ENCODE measurements at places on chromosomes 5 and 9.

DNA sequence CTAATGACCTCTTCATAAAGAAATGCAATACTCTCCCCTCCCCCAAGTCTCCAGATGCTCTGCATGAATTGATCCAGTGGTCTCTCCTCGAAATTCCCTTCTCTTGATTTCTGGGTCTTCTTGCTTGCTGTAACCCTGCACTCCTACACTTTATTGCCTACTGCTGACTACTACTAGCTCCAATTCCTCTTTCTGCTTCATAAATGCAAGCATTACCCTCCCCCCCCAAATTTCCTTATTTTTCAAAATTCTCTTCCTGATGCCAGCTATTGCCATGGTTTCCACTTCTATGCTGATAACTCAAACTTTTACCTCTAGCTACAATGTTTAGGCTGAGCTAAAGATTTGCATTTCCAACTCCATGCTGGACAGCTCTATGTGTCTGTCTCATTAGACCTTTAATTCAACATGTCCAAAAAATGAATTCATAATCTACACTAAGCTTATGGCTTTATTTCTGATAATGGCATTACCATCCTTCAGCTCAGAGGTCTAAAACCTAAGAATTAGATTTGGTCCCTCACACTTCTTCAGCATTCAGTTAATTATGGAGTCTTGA is 1.4 kb downstream of the ZBTB26 start:
- no peak for DNase-seq

DNA sequence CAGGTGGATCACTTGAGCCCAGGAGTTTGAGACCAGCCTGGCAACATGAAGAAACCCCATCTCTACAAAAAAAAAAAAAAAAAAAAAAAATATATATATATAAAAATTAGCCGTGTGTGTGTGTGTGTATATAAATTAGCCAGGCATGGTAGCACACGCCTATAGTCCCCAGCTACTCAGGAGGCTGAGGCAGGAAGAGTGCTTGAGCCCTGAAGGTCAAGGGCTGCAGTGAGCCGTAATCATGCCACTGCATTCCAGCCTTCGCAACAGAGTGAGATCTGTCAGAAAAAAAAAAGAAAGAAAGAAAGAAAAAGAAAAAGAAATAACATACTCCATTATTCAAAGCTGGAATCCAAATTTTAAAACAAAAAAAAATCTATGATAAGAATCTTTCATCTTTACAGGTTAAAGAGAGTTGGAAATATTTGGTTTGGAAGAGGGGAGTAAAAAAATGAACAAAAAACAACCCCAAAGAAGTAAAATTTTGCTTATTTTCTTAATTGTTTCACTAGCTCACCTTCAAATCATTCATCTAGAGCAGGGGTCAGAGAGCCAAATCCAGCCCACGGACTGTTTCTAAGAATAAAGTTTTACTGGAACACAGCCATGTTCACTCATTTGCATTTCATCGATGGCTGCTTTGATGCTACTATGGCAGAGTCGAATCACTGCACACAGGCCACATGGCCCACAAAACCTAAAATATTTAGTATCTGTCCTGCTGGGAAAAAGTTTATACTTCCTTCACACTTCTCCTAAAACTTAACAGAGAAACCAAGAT is 109.9 kb downstream of the DROSHA start:
- DNase-seq: no peak

DNA sequence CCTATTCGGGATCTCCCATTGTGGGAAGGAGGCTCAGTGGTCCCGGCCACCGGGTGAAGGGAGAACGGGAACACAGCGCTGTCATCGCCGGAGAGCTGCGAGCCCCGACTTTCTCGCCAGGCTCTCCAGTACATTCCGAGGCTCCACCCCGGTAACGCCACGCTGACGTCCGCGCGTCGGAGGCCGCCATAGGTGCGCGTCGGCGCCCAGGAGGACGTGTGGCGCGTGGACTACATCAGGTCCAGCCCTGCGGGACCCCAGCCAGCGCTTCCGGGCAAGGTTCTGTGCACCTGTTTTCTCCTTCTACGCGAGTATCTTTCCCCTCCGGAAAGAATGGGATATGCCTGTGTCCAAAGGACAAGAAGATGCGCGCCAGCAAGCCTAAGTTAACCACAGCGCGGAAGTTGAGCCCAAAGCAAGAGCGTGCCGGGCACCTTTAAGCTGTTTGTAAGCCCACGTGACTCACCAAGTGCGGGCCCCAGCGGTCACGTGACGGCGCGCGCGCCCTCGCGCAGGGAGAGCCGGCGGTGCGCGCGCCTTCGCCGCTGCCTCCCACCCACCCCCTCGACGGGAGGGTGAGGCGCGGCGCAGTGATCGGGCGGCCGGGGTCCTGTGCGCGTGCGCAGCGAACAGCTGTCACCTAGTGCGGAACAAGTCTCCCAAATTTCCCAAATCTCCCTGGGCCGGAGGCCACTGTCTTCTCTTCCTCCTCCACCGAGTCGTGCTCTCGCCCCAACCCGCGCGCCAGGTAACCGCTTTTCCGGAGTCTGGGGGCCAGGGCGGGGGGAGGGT is at the start of gene KDM4C:
KDM4C (plus strand) TSS at position 518 of the 792 bp plus-strand sequence. CDS start 35,016 bp downstream, outside the sequence.
- DNase-seq: peak; percentile 95

GRCh38 chr5:125877248-125877647 is 546.0 kb upstream of the GRAMD2B start:
- DNase-seq: no peak

GRCh38 chr5:159730285-159730684 is 186.0 kb upstream of the ADRA1B start:
- DNase-seq: no peak

- DNase-seq: no peak
Observed at GRCh38 chr5:74094096-74094781, 468.2 kb downstream of the ARHGEF28 start.
